Mesenteric fat pad (tissue), 1 donor: ENCODE measurements at places on chromosomes 11 and 22.

DNA sequence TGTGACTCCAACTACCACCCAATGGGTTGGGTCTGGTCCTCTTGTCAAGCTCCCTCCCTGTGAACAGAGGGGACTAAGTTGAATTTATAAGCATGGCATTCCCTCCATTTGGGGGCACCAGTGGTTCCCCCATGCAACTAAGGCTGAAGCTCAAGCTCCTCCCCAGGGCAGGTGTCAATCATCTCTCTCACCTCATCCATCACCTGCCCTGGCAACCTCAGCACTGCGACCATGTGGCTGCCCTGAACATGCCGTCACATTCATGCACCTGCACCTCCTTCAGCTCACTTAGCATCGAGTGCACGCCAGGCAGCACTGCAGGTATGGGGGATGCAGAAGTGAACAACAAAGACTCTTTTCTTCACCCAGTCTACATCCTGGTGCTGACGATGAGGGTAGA is 799.3 kb downstream of the TBC1D22A start:
- no peak for DNase-seq

GRCh38 chr11:15136166-15136565 is 21.4 kb downstream of the INSC start:
- DNase-seq: no peak

GRCh38 chr11:60182541-60183330 is at the start of gene MS4A6A:
Gene MS4A6A, minus strand, starts transcription at chr11:60183083. Its CDS starts 1,356 bp downstream, at chr11:60181727.
- no peak for DNase-seq

GRCh38 chr22:49592780-49593501 is 234.7 kb downstream of the BRD1 start:
- DNase-seq: peak; percentile 76

DNA sequence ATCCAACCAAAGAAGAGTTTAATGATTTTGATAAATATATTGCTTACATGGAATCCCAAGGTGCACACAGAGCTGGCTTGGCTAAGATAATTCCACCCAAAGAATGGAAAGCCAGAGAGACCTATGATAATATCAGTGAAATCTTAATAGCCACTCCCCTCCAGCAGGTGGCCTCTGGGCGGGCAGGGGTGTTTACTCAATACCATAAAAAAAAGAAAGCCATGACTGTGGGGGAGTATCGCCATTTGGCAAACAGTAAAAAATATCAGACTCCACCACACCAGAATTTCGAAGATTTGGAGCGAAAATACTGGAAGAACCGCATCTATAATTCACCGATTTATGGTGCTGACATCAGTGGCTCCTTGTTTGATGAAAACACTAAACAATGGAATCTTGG is 23.9 kb downstream of the KDM4D start:
- no peak for DNase-seq

DNA sequence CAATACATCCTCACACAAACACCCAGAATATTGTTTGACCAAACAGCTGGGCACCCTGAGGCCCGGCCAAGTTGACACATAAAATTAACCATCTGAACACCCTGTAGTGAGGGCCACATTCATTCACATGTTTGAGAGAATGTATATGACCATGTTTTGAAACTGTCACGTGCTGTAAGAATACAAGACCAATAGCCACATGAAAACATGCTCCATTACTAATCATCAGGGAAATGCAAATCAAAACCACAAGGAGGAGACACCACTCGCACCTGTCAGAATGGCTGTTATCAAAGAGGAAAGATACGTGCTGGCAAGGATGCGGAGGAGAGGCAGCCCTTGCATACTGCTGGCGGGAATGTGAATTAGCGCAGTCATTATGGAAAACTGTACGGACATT is 38.3 kb upstream of the IGSF9B start:
- no peak for DNase-seq

- no peak for DNase-seq
Observed at GRCh38 chr22:16959345-16959930, 48.6 kb downstream of the GAB4 start.

DNA sequence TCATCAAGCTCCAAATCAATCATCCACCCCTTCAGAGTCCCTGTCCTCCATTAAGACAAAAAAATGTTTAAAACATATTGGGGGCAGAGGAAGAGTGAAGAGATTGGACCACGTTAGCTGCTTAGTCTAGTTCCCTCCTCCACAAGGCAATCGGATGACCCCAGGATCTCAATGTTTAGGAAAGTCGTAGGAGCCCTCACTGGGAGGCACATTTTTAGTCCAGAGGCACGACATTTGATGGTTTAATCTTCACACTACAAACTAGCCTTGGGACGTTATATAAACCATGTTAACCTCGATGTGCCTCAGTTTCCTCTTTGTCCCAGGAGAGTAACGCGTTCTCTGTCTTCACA is 588 bp upstream of the FAT3 start:
- no peak for DNase-seq

- DNase-seq: no peak
Observed at GRCh38 chr11:68076371-68077042, 37.7 kb downstream of the TCIRG1 start.

GRCh38 chr11:8829556-8829955 is 81.4 kb upstream of the AKIP1 start:
- no peak for DNase-seq

DNA sequence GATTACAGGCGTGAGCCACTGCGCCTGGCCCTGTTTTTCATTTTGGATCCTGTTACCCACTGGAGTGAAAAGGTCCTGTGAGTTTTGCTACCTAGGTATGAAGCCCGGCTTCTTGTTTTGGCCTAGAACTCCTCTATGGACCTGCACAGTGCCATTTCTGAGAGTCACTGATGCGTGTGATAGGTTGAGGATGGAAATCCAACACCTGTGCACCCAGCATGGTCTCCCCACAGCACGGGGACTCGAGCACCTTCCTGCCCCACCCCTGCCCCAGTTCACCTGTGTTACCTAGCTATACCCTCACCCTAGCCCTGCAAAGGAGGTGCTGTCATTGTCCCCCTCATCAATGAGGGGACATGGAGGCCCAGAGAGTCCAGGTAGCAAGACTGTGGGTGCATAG is 5.1 kb downstream of the FBLN1 start:
- DNase-seq: no peak

- no peak for DNase-seq
Observed at GRCh38 chr11:115659061-115659963, 155.1 kb upstream of the CADM1 start.

- no peak for DNase-seq
Observed at GRCh38 chr11:13462311-13462900, 616 bp downstream of the BTBD10 start.

DNA sequence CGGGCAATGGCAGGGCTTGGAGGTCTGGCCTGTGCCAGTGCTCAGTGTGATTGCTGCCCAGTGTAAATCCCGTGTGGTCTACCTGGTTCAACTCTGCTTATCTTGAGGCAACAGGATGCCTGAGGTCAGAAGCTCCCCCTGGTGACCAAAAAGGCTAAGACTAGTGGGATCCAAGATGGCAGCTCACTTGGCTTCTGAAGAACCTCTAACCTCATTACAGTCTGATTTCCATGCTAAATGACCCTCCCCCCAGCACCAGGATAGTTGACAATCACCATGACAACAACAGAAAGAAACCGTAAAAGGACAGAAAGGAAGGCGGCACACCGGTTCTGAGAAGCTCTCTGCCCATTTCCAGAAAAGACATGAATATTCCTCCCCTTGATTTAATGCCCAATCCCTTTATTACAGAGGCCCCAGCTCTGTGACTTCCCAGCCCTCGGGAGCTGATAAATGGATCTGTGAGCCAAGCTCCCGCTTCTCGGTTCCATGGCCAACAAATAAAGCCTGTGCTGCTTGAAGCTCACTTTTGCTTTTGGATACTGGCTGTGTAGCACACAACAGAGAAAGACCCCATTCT is 398.4 kb downstream of the CTTN start:
- no peak for DNase-seq

DNA sequence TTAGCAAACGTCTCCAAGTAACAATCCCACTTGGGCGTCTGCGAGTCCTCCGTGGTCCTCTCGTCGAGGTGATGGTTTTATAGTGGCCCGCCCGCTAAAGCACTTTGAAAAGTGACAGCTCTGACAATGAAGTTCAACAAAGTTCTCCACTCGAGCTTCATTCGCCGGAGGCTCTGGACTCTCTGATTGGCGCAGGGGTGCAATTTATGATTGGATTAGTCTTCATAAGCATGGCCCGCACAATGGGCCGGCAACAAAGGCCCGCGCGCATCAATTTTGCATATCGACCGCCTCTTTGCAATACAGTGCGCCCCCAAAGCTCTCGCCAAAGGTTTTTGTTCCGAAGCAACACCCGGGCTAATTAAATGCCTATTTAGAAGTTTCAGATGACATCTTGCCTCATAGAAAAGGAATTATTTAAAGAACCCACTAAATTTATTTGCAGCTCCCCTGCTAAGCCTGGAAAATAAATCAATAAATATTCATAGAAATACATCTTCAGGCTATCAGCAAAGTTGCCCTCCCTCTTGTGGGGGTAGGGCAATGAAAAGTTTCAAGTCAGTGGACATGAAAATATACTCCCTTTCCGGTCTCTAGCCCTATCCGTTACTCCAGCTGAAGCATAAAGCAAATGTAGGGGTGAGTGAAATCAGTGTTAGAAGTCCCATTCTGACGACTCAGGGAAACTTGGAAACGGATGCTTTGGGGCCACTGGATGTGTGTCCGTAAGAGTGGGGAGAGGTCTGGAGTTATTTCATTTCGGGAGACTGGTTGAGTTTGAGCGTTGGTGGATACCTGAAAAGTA is at the start of gene DBX1:
Gene DBX1 (minus strand): TSS at position 51 of the 805 bp plus-strand sequence. CDS start 151 bp downstream, outside the sequence.
- no peak for DNase-seq

- no peak for DNase-seq
Observed at GRCh38 chr11:8100605-8101004, 19.6 kb downstream of the TUB start.

DNA sequence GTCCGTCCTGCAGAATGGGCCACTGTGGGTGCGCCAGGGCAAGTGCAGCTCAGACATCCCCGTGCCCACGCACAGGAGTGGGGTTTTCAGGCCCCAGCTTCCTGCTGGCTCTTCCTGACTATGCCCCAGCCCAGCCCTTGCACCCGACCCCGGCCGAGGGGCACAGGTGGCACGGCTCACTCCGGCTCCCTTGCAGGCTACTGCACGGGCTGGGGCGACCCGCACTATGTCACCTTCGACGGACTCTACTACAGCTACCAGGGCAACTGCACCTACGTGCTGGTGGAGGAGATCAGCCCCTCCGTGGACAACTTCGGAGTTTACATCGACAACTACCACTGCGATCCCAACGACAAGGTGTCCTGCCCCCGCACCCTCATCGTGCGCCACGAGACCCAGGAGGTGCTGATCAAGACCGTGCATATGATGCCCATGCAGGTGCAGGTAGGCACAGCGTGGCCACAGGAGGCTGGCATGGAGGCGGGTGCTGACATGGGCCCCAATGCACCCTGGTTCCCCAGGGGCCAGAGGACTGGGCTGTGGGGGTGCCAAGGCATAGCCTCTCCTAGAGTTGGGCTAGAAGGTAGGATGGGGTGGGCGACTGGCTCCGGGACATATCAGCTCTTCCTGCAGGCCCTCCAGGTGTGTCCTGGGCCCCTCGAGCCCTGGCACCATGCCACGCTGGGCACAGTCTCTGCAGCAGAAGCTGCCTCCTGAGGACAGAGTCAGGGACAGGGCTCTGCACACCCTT is 27.7 kb downstream of the MUC2 start:
- no peak for DNase-seq

- DNase-seq: no peak
Observed at GRCh38 chr11:12013781-12014180, 5.4 kb upstream of the DKK3 start.

- DNase-seq: no peak
Observed at GRCh38 chr22:28112190-28112544, 193.1 kb upstream of the PITPNB start.

- no peak for DNase-seq
Observed at GRCh38 chr11:126109941-126110731, 47.5 kb upstream of the CDON start.

DNA sequence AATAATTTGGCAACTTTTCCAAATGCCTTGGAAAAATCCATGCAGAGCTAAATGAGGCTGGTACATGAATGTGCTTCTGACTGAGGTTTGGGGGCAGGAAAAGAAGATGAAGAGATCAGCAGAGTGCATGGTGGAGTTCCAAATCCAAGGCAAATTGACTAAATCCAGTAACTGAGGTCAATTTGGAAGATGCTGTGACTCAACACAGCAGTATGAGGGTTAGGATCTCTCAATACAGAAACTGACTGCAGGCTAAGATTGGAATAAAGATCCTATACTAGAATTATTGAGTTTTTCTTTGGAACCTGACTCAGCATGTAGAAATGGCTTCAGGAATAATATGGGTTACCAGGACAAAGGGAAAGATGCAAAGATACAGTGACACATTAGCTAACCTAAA is 99.3 kb upstream of the FAT3 start:
- no peak for DNase-seq

- DNase-seq: no peak
Observed at GRCh38 chr11:10669258-10670033, 24.1 kb downstream of the IRAG1 start.

DNA sequence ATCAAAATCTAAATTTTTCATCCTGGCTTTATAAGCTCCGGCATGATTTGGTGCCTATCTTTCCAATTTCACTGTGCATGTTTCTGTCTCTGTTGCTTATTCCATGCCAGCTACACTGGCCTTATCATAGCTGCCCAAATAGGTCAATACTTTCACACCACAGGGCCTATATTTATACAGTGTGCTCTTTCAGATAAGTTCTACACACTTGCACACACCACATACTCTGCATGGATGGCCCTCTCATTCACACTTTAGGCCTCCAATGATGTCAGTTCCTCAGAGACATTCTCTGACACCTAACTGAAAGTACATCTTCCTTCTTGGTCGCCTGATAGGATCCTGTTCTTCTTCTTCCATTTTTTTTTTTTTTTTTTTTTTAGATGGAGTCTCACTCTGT is 7.0 kb downstream of the ALG8 start:
- DNase-seq: no peak

- no peak for DNase-seq
Observed at GRCh38 chr11:128860571-128861361, 6.3 kb downstream of the KCNJ1 start.

GRCh38 chr22:27876684-27877083 is 42.4 kb downstream of the PITPNB start:
- DNase-seq: no peak

GRCh38 chr11:66958956-66959274 is 732 bp upstream of the PC start:
- DNase-seq: no peak

- no peak for DNase-seq
Observed at GRCh38 chr22:36480941-36481392, 473 bp downstream of the TXN2 start.

DNA sequence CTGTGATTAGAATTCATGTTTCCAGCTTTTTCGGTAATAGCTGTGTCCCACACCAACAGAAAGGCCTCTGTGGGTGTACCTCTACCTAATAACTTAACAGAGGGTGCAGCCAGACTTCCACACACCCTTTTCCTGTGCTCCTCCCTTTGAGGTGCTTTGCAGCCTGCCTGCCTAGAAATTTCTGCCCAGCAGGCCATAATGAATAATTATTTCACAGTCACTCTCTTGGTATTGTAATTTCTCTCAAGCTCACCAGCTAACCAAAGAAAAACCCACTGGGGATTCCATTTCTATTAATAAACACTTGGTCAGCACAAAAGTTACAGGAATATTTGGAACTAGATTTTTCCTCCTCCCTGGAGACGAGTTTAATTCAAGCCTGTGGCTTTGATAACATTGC is 13.3 kb downstream of the WT1 start:
- no peak for DNase-seq
